Left renal cortex interstitium (tissue), 4 donors: ENCODE measurements at places on chromosomes 4 and X. TPM values are rescaled to one million over a fixed set of nuclear protein-coding genes. Genes with fewer than 3 reads are reported as not detected.

- DNase-seq: no peak
Observed at GRCh38 chr4:143692241-143692640, 8.2 kb downstream of the FREM3 start.

DNA sequence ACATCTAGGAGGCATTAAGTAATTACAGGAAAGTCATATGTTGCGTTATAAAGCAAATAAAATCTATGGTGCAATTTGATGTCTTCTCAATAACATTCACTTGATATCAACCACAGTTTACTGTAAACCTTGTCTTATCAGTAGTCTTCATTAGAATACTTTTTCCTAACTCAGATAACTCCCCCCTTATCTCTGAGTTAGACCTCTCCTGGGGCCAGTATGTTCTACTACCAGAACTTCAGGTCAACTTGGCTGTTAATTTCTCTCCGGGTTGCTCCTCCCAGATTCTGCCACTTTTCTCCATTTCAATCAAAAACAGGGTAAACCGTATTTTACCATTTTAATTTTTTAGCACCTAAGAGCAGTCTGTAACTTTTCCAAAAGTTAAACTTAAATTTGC is 50.0 kb downstream of the KDR start:
- DNase-seq: no peak

The PCDH18 gene
- 191 TPM for polyA plus RNA-seq

The SOWAHB gene
- 5.5 TPM for polyA plus RNA-seq
